ENCODE measurements at places on chromosomes 4 and X.
A peak's percentile ranks its signal among the peaks of the same experiment; 100 is the strongest.

- DNase-seq: no peak
Measured at GRCh38 chr4:47451657-47452056, 11.8 kb downstream of the COMMD8 start.

DNA sequence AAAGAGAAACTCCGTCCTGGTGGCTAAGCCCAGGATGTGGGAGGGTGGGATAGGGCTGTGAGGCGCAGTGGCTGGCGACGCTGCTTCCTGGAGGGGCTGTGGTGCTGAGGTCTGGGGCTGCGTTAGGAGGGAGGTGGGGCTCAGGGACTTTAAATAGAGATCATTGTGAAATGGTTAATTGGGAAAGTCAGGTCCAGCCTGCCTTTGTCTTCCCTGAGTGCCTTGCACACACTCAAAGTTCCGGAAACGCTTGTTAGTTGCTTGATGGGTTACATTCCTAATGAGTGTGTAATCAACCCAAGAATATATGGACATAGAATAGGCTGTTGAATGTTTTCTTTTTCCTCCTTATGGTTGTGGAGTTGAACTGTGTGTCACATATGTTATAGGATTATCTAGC, 55.7 kb upstream of the CLDN34 start:
- no peak for DNase-seq

GRCh38 chr4:176354884-176355283, 35.1 kb downstream of the SPCS3 start:
- DNase-seq: no peak

DNA sequence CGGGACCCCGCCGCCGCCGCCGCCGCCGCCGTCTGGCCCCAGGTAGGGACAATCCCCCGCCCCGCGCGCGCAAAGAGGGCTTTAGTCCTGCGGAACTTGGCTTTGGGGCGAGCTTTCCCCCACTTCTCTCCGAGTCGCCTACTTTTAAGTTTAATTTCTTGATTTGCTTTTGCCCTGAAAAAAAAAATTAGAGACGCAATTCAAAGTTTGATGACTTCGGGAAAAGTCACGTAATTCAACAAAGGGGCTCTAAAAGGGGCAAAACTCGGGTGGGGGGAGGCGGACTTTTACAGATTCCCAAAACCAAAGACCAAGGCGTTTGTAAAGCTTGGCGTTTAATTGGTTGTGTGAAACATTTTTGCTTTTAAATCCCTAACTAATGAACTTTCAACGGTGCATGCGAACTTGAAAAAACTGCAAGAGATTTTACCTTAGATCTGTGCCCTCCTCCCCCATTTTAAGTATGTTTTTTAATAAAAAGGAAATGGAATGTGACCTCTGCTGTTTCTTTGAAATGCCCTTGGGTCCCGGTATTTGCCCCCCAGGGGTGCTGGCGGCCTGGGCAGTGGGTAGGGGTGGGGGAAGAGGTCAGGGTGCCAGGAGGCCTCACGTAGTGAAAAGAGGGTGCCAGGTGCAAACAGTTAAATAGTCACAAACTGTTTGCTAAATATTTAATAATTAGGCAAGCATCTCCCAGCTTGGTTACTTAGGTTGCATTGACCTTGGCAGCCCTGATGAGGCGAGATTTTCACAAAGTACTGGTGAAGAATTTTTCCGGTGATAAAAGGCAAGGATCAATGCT, 209.7 kb downstream of the NWD2 start:
- DNase-seq: no peak

DNA sequence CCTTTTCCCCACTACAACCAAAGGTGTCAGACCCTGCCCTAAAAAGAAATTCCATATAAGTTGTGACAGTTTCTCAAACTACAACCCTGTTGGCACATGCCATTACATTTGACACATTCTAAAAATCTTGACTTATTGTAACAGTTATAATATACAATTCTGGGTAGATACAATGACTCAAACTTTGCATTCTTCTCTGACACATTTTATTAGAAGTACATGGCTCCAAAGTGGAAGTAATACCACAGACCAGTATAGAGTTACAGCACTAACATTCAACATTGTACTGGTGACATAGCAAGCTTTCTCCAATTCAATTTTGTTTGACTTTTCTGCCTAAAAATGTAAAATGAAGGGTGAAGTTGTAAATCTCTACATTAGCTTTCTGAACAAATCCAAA, 196.6 kb upstream of the ETNPPL start:
- DNase-seq: no peak

DNA sequence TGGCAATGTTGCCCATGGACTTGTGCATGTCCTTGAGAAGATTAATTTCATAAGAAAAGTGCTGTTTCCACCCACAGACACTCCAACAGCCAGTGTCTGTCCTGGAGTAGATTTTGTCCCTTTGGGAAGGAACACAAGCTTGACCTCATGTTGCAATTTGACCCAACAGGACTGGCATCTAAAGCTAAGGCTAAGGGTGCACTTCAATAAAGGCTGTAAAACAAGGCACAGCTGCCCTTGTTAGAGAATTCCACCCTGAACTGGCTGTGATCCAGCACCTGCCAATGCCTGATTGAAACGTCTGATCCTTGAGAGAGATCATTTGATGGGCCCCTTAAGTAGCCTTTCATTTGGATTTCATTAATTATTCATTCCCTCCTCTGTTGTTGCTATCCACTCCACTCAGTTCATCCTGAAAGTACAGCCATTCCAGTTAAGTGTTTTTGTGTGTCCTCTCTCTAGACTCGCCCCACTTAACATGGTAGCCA, 56.2 kb downstream of the CD99L2 start:
- no peak for DNase-seq

- DNase-seq: peak; percentile 81
Measured at GRCh38 chrX:53441531-53442321, 7.6 kb upstream of the HSD17B10 start.

DNA sequence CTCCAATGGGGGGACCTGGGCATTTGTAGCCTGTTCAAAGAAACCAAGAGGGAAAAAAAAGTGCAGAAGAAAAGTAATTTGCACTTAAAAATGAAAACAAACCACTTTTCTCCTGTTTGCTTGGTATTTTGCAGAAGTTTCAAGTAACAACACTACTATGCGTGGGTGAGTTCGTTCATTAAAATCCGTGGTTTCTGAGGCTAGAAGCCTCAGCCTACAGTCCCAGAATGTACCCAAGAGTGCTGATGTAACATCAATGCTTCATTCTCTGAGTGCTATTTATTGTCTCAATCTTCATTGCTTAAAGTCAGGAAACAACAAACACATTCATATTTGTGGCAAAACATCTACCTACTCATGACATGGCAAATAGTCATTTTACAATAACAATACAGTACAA, 29.2 kb downstream of the LGI2 start:
- no peak for DNase-seq

- no peak for DNase-seq
Measured at GRCh38 chrX:138771047-138771446, 59.5 kb upstream of the FGF13 start.
